ENCODE measurements at places on chromosomes 2 and 18.

- DNase-seq = no peak
Observed at GRCh38 chr2:32714521-32714920, 86.7 kb downstream of the TTC27 start.

GRCh38 chr2:131156452-131157149 lies 51.5 kb downstream of the PLEKHB2 start:
- no peak for DNase-seq

GRCh38 chr2:175004980-175005732 lies at the start of gene CHN1:
CHN1 (minus strand) TSS chr2:175005381; CDS start chr2:175004912, 469 bp downstream.
- DNase-seq = peak; percentile 66

- no peak for DNase-seq
Observed at GRCh38 chr18:73458186-73458964, 590.6 kb upstream of the NETO1 start.

- no peak for DNase-seq
Observed at GRCh38 chr18:42412281-42412680, 457.2 kb downstream of the PIK3C3 start.

DNA sequence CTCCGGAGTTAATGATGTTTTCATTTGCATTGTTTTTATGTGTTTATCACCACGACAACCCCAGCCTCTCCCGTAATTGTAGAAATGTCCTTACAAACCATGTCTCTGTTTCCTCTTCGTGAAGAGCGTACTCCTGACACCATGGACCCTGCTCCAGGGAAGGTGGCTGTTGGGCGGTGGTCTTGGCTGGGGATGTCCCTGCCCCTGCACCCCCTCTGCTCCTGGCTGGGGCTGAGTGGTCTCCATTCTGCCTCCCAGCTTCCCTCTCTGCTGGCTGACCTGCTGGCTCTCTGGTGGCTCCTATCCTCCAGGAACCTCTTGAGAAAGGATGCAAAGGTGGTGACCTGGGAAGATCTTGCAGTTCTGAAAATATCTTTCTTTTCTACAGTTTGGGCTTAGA lies 81.1 kb downstream of the ASB1 start:
- DNase-seq = no peak

DNA sequence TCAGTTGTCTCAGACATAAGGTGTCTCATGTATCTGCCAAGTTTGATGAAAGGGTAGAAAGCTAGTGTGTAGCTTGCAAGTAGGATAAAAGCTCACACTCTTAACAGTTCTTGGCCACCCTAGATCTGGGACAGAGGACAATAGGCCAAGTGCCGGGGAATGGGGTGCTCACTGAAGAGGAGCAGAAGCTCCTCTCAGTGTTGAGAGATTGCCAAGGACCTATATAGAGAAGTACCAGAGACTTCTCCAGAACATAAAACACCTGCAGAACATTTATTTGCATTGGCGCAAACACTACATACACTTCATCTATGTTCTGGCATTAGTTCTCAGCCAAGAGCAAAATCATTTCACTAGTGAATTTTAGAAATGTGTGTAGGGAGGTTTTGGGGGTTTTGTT lies 2.9 kb upstream of the GTF3C3 start:
- DNase-seq = no peak

- no peak for DNase-seq
Observed at GRCh38 chr2:205902900-205903237, 183.1 kb downstream of the INO80D start.

- DNase-seq = no peak
Observed at GRCh38 chr2:8232871-8233270, 449.0 kb upstream of the ID2 start.

GRCh38 chr18:13131283-13131682 lies 87.3 kb upstream of the LDLRAD4 start:
- DNase-seq = no peak

- no peak for DNase-seq
Observed at GRCh38 chr2:166750624-166751023, 137.7 kb upstream of the XIRP2 start.

DNA sequence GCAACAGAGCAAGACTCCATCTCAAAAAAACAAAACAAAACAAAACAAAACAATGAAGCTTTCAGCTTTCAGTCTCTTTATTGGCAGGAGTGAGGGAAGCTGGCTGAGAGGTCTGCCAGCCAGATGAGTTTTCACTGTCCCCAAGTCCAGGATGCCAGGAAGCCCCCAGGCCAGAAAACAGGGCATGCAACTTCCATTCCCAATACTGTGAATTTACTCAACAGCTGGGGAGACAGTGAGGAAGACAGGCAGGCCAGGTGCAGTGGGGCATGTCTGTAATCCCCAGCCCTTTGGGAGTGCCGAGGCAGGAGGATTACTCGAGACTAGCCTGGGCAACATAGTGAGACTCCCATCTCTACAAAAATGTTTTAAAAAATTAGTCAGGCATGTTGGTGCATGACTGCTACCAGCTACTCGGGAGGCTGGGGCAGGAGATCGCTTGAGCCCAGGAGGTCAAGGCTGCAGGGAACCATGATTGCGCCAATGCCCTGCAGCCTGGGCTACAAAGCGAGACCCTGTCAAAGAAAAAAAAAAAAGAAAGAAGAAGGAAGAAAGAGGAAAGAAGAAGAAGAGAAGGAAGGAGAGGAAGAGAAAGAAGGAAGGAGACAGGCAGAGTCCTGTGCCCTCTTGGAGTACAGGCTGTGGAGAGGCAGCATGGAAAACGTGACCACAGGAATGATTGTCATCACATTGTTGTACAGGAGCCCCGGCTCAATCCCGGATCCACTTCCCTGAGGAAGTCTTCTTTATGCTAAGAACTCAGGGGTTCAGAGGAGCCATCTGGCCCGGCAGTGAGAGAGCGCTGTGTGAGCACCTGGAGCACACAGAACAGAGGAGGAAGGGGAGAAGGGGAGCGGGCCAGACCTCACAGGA lies 29.2 kb upstream of the POMC start:
- DNase-seq = no peak

GRCh38 chr2:222797261-222797660 lies 63.6 kb upstream of the ACSL3 start:
- no peak for DNase-seq

GRCh38 chr2:200081811-200082210 lies 126.4 kb downstream of the MAIP1 start:
- no peak for DNase-seq

DNA sequence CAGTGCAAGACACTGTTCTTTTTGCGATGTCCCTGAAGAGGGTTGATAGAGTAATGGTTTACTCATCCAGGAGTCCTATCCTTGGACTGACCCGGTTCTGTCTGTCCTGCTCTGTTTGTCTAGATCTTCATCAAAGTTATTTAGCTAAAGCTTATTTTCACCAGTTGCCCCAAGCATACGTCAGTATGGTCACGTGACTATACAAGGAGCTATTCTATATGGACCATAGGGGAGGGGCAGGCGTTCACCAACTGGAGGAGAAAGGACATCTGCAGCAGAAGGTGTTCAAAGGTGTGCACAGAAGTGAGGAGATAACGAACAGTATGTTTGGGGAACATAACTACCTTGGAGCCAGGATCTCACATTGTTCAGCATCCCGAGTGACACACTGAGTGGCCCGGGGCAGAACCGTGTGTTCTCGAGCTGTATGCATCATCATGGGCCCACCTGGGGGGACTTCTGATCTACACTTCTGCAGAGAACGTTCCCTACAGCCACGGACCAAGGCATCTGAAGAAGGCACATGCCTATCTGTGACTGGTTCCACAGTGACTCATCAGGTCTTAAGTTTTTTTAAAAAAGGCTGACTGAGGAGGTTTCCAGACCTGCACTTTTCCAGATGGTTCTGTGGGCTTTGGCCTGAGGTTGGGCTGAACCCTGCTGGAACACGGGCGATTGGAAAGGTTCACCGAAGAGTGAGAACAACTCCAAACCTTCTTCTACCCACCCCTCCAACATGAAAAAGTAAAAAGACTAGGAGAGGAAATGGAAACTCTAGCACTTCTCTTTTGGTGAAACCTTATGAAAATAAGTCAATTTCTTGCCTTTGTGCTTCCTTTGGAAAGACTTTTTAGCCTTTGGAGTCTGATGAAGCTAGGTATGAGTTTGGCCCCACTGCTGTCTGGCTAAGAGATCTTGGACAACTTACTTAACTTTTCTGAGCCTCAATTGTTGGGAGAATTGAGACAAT lies 68.6 kb upstream of the YWHAQ start:
- DNase-seq = no peak

DNA sequence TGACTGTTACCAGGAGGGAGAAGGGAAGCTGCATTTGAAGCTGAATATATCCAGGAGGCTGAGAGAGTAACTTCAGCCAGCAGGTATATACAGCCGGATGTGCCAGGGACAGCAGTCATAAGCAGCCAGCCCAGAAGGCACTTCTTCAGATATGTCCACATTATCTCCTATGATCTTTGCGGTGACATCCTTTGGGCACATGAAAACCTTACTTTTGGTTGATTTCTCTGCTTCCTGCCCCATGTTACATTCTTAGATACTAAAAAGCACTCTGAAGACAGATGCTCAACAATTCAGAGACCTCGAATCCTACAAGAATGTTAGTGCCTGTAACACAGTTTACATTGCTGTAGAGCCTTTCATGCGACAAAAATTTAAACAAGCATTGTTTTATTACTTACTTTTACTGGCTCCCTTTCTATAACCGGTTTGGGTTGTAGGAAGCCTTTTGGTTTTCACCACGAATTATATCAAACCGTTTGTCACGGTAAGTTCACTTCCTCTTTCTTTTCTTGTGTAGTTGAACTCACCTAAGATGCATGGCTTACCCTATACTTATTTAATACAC lies 50.3 kb upstream of the TLK1 start:
- peak; percentile 70 for DNase-seq

DNA sequence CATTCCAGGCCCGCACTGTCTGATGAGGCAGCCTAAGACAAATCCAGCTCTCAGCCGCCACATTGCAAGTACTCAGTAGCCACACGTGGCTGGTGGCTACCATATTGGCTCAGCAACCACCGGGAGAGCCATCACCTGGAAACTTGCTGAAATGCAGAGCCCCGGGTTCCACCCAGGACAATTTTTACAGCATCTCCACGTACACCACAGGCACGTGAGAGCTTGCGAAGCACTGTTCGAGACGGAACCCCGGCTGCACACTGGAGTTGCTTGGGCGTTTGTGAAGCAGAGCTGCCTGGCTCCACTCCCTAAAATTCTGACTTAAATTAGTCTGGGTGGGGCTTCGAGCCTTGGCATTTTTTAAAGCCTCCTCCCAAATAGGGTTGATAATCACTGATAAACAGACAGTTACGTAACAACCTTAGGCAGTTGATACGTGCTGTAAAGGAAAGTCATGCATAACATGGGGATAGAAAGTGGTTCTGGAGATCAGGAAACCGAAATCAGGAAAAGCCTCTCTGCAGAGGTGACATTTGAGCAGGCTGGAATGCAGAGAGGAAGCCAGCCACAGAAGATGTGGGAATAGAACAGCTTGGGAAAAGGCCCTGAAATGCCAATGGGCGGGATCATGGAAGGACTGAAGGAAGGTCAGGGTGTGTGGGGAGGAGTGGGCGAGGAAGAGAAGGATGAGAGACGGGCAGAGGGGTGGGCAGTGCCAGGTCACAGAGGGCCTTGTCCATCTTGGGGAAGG lies 6.2 kb downstream of the ASAP2 start:
- no peak for DNase-seq

- no peak for DNase-seq
Observed at GRCh38 chr2:20250436-20250835, 25.5 kb upstream of the SDC1 start.

- DNase-seq = no peak
Observed at GRCh38 chr2:200619279-200619678, 33.5 kb downstream of the AOX1 start.

- no peak for DNase-seq
Observed at GRCh38 chr2:240369801-240370585, 65.5 kb upstream of the GPC1 start.

GRCh38 chr2:31324016-31324633 lies 90.2 kb downstream of the EHD3 start:
- peak; percentile 80 for DNase-seq
